ENCODE measurements at places on chromosomes 11 and 22.

- ATAC-seq, result no peak
Observed at GRCh38 chr11:131904756-131905155, 534.3 kb downstream of the NTM start.

DNA sequence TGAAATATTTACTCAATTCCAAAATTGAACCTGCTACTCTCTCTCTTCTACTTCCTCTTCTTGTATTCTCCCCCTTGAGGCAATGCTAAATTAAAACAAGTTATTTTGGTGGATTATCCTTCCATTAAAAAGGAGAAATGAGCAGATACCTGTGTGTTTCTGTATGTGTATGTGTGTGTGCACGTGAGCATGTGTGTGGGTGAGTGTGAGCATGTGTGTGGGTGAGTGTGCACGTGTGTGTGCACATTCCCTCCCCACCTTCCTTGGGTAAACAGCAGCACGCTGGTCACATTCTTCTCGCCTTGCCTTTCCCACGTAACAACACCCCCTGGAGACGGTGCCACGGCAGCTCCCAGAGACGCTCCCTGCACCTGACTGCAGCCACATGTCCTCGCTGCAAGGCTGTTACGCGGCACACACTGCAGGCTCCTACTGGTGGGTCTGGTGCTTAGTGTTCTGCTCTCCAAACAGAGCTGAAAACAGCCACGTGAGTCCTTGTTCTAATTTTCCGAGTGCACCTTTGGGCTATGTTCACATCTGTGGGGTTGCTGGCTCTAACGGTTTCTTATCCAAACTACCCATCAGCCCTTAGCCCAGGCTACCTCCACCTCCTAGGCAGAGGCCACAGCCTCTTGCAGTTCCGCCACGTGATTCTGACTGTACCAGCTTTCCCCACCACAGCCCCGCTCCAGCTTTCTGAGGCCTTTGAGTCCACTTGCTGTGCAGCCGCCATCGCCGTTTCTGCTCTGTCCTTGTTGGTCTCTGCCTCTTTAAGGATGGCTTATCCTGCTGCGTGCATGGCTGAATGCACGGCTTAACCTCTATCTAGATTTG, 123.4 kb downstream of the CTTN start:
- ATAC-seq, result no peak

- no peak for ATAC-seq
Observed at GRCh38 chr22:32752816-32753520, 48.5 kb upstream of the TIMP3 start.

DNA sequence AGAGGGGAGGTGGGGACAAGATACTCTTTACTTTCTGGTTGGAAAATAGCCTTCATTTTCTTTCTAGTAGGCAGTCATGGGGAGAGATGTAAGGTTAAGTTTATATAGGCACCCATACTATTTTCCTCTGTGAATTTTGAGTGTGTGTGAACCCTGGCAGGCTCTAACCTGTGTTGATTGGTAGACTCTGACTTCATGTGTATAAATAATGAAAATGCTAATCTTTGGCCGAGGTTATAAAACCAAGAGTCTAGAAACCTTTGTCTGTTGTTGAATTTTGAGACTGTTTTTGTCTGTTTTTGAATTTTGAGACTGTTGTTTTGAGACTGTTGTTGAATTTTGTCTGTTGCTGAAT, 14.0 kb downstream of the TRIM44 start:
- ATAC-seq, result no peak

DNA sequence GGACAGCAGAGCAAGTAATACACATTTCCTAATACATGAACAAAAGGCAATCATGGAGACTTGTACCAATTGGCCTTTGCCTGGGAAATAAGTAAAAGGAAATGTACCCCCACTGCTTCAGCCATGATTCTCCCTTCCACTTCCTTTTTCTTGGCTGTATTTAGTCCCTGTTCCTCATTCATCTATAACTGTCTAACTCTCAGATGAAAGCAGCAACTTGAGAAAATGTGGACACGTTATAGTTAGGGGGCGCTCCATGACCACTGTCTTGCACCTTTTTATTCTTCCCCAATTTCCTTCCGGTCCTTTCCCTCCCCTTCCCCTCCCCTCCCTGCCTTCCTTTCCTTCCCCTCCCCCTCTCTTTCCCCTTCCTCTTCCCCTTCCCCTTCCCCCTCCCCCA, 61.3 kb upstream of the BARX2 start:
- ATAC-seq, result no peak

- ATAC-seq, result no peak
Observed at GRCh38 chr11:41003339-41004282, 455.8 kb downstream of the LRRC4C start.

GRCh38 chr11:84719935-84720577, 907.1 kb downstream of the DLG2 start:
- ATAC-seq, result peak; percentile 26

GRCh38 chr11:75313513-75314272, 37.8 kb downstream of the ARRB1 start:
- ATAC-seq, result no peak

DNA sequence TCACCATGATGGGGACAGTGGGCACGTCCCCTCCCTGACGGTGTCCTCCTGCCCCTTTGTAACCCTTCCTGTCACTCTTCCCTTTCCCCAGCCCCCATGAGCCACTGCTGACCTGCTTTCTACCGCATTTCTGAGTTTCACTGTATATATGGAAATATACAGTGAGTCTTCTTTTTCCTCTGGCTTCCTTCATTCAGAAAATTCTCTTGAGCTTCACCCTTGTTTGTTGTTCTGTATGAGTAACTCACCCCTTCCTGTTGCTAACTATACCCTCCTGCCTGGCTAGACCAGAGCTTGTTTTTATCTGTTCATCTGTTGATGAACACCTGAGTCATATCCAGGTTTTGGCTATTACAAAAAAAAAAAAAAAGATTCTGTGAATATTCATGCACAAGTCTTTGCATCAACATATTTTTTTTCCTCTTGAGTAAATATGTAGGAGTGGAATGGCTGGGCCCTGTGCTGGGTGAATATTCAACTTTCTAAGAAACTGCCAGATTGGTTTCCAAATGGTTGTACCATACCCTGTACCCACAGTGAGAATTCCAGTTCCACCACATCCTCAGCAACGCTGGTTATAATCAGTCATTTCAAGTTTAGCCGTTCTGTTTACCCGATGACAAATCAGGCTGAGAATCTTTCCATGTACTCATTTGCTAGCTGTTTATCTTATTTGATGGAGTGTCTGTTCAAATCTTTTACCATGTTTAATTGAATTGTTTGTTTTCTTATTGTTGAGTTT, 62.0 kb downstream of the IGF2 start:
- no peak for ATAC-seq

- ATAC-seq, result peak; percentile 5
Observed at GRCh38 chr11:94132152-94132558, 3.5 kb downstream of the PANX1 start.

DNA sequence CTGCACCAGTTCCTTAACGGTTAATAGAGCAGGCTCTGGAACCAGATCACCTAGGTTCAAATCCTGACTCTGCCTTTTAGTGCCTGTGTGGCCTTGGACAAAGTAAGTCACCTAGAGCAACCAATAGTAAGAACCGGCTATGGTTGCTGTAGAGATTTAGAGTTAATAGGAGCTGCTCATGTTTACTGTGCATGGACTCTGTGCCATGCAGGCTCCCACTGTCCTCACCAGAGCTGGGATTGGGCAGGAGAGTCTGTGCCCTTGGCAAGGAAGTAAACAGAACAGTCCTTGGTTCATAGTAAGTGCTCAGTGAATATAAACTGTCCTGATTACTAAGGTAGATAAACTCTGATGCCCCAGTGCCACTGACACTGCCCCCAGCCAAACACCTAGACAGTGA, 1.4 kb upstream of the TP53I11 start:
- no peak for ATAC-seq

- ATAC-seq, result no peak
Observed at GRCh38 chr11:68049509-68050370, 10.9 kb downstream of the TCIRG1 start.

- ATAC-seq, result peak; percentile 72
Observed at GRCh38 chr11:9302448-9302847, 11.9 kb downstream of the TMEM41B start.

DNA sequence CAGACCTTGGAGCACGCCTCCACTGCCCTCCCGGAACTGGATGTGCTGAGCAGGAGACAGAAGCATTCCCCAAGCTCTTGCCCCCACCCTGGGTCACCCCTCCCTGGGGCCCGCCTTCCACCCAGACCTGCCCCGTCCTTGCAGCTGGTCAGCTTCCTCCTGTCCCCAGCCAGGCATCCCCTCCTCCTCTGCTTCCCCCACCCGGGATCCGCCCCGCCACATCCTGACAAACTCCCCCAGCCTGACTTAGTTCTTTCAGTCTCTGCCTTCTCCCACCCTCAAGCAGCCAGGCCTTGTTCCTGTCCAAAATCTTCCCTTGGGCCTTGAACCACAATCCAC, 1.1 kb upstream of the PLXNB2 start:
- ATAC-seq, result peak; percentile 10

GRCh38 chr11:73143126-73143838, 1.2 kb upstream of the FCHSD2 start:
- ATAC-seq, result no peak

- ATAC-seq, result no peak
Observed at GRCh38 chr11:94154095-94154856, 25.6 kb downstream of the PANX1 start.

DNA sequence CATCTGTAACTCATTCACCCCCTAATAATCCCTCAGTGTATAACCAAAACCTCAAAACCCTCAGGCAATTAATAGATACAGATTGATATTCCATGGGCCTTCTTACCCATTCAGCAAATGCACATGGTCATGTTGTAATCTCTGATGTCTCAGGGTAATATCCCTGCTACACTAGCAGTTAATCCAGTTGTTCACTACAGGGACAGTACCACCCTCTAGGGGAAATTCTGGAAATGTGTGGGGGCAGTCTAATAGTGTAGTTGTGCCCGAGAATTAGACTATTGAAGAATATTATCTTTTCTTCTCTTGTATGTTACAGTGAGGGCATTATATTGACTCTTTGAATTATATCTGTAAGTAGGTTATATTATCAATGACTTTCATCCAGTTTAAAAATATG, 175.4 kb downstream of the CWF19L2 start:
- no peak for ATAC-seq

- ATAC-seq, result no peak
Observed at GRCh38 chr11:66271816-66272215, 3.4 kb downstream of the RAB1B start.

DNA sequence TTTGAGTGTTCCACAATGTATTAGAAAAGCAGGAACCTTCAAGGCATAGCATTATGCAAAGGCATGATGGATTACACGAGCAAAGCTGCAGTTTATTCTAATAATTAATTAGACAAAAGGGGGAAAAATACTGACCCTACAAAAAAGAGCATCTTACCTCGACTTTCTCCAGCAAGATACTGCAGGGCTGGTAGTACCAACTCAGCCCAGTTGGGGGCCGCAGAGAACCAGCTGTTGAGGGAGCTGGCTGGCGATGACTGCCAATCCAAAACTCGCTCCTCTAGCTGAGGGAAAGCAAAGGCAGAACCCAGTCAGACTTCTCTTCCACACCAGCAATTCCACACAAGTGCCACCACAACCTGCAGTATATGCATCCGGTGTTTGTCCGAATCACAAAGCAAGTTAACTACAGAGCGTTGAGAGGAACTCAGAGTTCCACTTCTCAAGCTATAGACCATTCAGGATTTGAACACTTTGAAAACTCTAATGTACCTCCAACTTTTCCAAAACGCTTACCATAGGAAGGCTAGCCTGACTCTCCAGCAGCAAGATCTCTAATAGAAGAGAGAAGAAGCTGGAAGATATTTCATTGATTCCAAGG, 13.7 kb downstream of the NFRKB start:
- peak; percentile 93 for ATAC-seq

- ATAC-seq, result peak; percentile 5
Observed at GRCh38 chr22:46546466-46547178, 9.2 kb upstream of the CELSR1 start.

DNA sequence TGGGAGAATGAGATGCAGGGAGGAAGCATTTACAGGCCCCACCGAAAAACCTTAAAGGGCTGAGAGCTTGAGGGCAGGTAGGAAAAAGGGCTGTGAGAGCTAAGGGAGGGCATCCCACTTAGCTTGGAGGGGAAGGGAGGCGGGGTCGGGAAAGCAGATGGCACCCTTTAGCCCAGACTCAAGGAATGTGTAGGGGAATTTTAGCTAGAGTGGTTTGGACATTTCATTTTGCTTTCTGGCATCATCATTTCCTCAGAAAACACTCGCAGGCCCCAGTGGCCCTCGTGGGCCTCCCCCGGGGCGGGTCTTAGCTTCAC, 846 bp upstream of the STIM1 start:
- no peak for ATAC-seq

- ATAC-seq, result no peak
Observed at GRCh38 chr22:39080052-39080762, 3.1 kb downstream of the APOBEC3G start.

- no peak for ATAC-seq
Observed at GRCh38 chr22:17074648-17075002, 10.2 kb upstream of the IL17RA start.

GRCh38 chr11:86938900-86939880, 16.0 kb downstream of the FZD4 start:
- peak; percentile 84 for ATAC-seq

- ATAC-seq, result no peak
Observed at GRCh38 chr22:47600281-47600680, 837.8 kb downstream of the TBC1D22A start.

DNA sequence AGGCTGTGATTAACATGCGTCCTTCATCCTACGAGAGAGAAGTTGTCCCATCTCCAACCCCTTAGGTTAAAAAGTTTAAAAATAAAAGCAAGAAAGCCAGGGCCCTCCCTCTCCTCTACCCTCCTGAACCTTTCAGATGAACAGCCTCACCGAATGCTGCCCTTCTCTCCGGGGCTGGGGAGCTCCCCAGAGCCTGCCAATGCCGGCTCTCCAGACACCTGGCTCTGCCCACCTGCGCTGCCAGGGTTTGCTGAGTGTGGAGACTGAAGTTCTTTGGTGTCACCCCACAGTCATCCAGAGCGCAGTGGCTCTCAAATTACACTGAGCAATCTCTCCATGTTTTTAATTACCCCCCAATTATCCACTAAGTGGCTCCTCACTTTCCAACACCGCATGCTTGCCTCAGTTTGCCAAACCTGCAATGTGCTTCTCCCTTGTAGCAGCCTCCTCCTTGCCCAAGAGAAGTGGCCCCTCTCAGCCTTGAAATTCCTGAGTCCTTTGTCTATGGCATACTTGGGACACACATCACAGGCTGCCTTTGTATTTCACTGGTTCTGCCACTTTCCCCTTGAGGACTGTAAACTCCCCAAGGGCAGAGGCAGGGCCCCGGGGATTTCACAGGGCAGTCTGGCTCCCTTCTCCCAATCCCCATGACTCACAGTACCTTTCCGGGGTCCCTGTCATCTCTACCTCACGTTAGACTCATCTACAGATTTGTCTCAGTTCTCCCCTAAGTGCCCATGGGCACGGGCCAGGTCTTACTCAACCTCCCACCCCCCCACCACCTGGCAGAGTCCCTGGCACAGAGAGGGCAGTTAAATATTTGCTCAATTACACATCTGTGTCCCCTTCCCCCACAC, 2.0 kb downstream of the MYH9 start:
- no peak for ATAC-seq
